Stimulated activated naive CD4-positive, alpha-beta T cell treated with Interleukin-2 at 50 U/mL for 16 hours (primary cell): ENCODE measurements at places on chromosomes 7 and 10.

DNA sequence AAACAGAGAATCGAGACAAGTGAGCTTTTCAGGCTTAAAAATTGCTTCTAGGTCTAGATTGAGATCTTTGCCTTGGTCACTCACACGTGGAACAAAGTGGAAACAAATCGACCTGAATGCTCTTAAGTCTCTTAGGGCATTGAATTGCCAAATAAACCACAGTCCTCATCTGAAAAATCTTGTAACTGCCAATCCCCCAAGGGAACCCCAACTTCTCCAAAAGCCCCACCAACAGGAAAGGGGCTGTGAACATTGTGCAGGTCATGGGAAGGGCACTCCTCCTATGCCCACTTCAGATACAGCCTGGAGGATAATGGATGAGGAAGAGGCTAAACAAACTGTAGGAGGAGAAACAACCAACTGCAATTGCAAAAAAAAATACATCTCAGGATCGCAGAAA is 91.3 kb downstream of the DGKI start:
- no peak for DNase-seq

DNA sequence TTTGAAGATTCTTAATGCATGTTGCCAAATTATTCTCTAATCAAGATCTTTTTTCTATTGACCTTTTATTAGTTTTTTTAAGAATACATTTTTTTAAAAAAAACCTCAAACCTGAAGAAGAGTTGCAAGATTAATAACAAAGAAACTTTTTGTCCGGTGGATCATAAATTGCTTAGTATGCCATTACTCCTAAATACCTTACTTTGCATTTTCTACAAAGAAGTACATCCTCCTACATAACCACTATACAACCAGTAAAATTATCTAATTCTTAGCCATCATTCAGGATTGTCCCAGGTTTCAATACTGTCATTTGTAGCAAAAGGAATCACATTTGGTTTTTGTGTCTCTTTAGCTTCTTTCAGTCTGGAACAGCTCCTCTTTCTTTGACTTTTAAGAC is 77.9 kb downstream of the SRI start:
- DNase-seq = no peak

GRCh38 chr7:140653319-140654108 is 12.9 kb upstream of the DENND2A start:
- peak; percentile 4 for DNase-seq

- DNase-seq = no peak
Measured at GRCh38 chr10:79059859-79060379, 8.8 kb upstream of the ZMIZ1 start.

GRCh38 chr10:28951484-28951883 is 274.2 kb downstream of the BAMBI start:
- no peak for DNase-seq

DNA sequence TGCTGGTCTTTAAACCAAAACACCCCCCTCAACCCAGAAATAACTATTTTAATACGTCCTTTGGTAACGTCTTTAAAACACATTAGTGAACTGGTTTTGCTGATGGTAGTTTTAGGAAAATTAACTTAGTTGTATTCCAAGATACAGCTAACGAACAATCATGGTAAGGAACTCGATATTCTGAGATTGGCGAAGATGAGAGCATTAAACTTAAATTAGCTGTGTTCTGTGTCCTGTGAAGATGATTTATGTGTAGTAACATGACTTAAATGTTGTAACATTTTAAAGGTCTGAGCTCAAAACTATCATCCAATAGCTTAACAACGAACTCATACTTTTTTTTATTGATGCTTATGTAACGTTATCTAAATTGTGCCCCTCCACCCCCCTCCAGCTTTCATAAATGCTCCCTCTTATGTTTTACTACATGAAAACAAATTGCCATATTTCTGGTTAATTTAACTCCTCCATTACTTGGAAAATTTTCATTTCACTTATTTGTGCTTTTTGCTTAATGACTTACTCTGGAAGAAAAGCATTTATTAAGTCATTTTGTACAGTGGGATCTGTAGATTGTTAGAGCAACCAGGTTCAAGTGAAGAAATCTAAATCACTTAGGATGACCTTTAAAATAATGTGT is 1.7 kb downstream of the SDK1 start:
- DNase-seq = no peak

- no peak for DNase-seq
Measured at GRCh38 chr7:100017300-100017699, 1.9 kb downstream of the ZKSCAN1 start.

DNA sequence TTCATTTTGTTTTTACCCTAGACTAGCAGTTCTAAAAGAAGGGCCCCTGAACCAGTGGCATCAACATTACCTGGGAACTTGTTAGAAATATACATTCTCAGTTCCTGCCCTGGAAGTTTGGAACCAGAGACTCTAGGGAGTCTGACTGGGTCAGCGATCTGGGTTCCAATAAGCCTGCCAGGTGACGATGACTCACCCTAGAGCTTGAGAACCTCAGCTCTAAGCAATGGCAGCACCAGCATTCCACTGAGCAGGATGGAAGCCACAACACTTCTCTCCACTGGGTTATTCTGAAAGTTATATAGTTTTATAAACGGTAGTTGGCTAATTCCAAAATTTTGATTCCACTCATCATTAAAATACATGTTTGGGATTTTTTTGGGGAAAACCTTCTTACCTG is 97.0 kb upstream of the AMPH start:
- DNase-seq = no peak

DNA sequence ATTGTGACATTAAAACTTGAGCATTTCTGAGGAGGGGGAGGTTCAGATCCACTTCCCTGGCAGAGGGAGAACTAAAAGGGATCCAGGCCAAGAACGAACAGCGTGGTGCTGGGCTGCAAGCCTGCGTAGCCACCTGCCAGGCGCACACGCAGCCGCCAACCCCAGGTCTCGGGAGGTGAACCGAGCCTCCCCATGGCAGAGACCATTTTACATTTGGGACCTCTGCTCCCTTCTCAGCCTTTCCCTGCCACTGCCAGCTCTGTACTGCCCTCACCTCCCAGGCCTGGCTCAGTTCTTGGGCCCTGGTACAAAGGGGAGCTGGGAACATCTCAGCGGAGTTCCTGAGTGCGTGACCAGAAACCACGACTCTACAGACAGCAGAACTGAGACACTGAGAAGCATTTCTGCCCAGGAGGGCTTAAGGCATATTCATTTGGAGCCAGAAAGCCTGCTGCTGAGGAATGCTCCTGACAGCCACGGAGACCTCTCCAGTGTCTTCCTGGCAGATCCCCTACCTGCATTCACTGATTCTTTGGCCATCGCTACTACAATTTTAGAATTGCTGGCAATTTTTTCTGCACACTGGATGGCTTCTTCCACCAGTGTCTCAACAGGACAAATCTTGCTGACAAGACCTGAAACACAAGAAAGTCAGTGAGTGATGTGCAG is 7.6 kb downstream of the ECHS1 start:
- DNase-seq = no peak

DNA sequence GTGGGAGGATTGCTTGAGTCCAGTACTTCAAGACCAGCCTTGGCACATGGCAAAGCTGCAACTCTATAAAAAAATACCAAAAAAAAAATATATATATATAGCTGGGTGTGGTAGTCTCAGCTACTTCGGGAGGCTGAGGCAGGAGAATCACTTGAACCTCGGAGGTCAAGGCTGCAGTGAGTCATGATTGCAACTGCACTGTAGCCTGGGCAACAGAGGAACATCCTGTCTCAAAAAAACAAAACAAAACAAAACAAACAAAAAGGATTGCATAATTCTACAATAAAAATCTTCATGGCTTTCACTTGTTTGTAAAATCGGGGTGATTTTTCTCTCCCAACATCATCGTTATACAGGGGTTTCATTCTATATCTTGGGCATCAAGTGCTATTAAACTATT is 35.1 kb downstream of the GUSB start:
- no peak for DNase-seq

GRCh38 chr7:13290975-13291374 is 603.5 kb downstream of the ARL4A start:
- no peak for DNase-seq

DNA sequence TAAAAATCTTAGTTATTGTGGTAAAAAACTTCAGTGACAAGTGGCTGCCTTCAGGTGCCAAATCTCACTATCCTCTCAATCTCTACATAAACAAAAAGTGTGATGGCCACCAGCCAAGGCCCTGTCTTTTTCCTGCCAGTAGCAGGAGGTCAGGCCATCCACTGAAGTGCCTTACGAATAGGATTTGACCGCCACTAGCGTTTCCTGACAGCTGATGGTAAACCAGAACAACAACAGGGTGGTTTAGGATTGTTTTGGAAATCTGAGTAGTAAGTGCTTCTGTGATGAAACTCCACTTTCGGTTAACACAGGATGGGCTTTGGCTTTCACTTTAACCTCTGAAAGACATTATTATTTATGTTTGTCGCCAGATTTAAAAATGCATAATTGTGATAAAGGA is 55.7 kb upstream of the OGDHL start:
- no peak for DNase-seq

GRCh38 chr7:97064972-97065587 is 40.4 kb upstream of the DLX5 start:
- DNase-seq = no peak

GRCh38 chr10:94631077-94631875 is 52.3 kb upstream of the CYP2C18 start:
- DNase-seq = no peak

DNA sequence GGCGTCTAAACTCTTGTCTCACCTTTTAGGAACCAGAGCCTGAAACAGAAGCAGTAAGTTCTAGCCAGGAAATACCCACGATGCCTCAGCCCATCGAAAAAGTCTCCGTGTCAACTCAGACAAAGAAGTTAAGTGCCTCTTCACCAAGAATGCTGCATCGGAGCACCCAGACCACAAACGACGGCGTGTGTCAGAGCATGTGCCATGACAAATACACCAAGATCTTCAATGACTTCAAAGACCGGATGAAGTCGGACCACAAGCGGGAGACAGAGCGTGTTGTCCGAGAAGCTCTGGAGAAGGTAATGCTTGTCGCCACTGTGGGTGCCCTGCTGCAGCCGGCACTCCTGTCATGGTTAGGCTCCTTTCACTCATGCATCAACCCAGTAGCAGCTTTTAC is 113.1 kb downstream of the ZMYND11 start:
- no peak for DNase-seq

DNA sequence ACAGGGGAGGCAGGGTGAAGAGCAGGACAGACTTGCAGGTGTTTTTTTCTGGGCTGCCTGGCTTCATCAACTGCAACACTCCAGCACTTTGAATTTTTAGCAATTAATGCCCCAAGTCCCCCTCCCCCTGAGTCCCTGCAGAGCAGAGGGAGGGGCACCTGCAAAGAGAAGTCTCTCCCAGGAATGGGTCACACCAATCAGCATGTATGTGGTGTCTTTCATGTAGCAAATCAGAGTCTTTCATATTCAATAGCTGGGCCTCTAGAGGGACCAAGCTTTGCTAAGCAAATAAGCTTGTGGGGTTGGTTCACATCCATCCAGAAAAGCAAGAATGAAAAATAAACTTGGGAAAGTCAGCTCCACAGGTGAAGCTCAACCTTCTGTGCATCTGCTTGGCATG is 90.7 kb downstream of the PARP12 start:
- DNase-seq = no peak

DNA sequence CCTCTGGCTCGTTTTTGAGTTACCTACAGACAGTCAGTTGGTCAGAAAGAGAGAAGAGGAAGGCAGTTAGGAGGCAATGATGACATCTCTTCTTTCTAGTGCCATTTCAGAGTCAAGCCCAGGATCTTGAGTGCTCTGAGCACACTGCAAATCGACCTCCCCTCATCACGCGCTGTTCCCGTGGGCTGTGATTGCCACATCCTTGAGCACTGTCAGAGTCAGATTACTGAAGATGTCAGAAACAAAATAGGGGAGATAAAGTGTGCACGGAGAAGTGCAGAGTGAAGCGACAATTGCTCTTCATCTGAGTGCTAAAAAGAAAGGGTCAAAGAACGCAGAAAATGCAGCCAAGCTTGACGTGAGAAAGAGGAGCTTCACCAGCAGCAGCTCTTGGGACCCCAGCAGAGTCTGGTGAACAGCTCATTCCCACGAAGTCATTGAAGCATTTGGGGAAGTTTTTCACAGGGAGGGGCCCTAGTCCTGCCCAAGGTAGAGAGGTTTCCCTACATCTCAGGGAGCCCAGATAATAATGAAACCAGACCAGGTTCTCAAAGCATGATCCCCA is 661.7 kb upstream of the AUTS2 start:
- no peak for DNase-seq

DNA sequence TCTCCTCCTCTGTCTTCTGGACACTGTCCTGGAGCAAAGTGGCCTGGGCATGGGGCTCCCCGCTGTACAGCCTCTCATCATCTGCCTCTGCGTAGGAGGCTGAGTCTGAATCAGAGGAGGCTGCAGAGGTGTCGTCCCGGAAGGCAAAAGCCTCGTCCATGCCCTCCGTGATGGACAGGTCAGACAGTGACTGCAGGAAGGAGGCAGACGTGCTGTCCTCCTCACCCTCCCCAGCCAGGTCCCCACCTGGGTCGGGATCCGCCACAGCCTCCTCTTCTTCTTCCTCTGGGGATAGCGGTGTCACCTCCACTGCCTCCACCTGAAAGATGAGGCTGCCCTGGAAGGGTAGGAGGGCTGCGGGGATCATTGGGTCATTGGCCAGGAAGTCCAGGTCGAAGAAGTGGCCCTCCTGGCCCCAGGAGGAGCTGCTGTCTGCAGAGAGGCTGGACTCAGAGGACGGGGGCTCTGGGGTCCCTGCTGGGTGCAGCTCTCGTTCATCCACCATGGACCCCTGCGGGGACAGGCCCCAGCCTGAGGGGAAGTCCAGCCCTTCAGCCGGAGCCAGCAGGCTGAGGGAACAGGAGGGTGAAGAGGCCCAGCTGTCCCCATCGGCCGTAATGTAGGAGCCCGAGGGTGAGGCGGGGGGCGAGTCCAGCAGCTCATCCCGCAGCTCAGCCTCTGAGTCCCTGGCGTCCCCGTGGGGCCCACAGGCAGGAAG is 3.7 kb downstream of the NACAD start:
- no peak for DNase-seq

DNA sequence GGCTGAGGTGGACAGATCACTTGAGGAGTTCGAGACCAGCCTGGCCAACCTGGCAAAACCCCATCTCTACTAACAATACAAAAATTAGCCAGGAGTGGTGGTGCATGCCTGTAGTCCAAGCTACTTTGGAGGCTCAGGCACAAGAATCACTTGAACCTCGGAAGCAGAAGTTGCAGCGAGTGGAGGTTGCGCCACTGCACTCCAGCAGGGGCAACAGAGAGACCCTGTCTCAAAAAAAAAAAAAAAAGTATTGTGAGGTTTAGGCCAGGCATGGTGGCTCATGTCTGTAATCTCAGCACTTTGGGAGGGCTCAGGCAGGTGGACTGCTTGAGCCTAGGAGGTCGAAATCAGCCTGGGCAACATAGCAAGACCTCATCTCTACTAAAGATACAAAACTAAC is 16.0 kb downstream of the TET1 start:
- no peak for DNase-seq

GRCh38 chr10:77555591-77556212 is 81.9 kb downstream of the KCNMA1 start:
- DNase-seq = no peak

DNA sequence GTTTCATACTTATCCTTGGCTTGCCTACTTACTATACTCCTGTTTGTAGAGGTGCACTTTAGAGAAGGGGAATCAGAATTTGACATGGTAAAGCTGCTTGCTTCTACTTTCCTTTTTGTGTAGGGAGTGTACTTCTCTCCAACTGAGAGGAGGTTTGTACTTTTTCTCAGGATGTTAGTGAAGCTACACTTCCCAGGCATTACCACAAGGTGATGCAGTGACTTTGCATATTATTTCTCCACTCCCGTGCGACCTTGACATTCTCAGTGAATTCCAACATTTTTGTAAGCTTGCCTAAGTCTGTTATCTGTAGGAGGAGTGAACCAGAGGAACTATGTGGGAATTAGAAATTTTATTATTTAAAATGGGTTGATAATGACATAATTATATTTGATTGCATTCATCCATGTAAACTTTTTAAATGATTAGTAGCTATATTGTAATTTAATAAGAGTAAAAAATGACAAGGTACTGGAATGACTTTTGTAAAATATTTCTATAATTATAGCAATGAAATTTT is 5.2 kb downstream of the TAX1BP1 start:
- no peak for DNase-seq
